NCI-H524 treated with DMSO at 0.1 percent for 48 hours (cell line): ENCODE measurements at places on chromosomes 6 and 20.

GRCh38 chr6:1659816-1660215 lies 50.1 kb downstream of the FOXC1 start:
- DNase-seq = no peak

DNA sequence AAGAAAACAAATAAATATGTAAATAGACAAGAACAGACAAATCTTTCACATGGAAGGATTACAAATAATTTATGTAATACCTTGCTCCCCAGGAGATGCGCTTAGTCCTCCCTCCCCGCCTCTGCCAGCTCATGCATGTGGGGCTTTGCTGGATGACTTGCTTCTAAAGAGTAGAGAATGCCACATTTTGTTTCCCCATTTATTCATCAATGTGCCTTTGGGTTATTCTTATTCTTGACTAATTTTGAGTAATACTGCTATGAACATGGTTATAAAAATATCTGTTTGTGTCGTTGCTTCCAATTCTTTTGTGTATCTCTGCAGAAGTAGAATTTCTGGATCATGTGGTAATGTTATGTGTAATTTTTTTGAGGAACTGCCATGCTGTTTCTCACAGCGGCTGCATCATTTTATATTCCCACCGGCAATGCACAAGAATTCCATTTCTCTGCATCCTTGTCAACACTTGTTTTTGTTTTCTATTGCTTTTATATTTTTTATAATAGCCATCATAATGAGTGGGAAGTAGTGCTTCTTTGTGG lies 23.8 kb upstream of the DUSP22 start:
- DNase-seq = no peak

DNA sequence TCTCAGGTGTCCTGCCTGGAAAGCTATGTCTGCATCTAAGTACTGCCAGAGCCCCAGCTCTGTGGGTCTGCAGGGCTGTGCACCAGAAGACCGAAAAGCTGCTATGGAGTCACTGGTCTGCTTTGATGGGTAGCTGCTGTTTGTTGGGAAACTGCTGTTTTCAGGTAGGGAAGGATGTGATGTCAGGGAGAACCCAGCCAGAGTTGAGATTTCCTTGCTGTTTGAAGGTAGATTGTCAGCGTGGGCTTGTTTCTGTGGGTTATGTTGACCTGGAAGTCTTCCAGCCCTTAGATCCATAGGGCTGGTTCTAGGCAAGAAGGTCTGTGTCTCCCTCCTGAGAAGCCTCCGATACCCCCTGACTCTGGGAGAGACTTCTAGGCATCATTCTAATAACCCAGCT lies 12.2 kb upstream of the SHLD1 start:
- DNase-seq = no peak

GRCh38 chr20:37543828-37544227 lies 16.2 kb upstream of the BLCAP start:
- no peak for DNase-seq

DNA sequence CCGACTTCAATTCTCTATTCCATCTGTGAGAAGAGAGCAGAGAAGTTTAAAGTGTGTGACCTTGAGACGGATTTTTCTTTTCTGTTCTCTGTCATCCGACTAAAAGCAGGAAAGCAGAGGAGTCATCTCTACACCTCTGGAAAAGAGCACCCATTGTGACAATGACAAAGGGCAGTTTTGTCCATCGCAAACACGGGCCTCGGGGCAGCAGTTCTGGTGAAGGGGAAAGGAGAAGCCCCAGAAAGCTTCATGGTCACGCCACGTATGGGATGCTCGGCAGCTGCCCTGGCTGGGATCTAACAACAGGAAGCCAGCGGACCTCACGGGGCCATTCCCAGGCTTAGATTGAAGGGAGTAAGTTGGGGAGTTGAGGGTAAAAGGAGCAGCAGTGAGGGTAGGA lies 52.0 kb upstream of the HBS1L start:
- DNase-seq = no peak

GRCh38 chr6:81774542-81774941 lies 22.1 kb upstream of the TENT5A start:
- no peak for DNase-seq

- no peak for DNase-seq
Observed at GRCh38 chr6:137869549-137870307, 2.7 kb downstream of the TNFAIP3 start.

DNA sequence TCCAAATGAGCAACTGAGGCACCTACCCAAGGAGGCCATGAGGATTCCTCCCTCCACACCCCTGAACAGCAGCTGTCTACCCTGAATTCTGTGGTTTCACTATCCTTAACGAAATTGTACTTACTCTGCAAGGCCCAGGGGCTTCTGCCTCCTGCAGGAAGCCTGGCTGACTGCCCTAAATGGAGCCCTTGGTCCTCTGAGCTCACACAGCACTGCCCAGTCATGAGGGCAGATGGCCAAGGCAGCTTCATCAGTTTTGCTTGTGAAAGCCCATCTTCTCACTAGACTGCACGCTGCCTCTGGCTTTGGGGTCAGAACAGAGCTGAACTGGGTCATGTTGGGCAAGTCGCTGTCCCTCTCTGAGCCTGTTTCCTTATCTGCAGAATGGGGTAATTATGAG lies 26.4 kb upstream of the SIRPA start:
- no peak for DNase-seq

DNA sequence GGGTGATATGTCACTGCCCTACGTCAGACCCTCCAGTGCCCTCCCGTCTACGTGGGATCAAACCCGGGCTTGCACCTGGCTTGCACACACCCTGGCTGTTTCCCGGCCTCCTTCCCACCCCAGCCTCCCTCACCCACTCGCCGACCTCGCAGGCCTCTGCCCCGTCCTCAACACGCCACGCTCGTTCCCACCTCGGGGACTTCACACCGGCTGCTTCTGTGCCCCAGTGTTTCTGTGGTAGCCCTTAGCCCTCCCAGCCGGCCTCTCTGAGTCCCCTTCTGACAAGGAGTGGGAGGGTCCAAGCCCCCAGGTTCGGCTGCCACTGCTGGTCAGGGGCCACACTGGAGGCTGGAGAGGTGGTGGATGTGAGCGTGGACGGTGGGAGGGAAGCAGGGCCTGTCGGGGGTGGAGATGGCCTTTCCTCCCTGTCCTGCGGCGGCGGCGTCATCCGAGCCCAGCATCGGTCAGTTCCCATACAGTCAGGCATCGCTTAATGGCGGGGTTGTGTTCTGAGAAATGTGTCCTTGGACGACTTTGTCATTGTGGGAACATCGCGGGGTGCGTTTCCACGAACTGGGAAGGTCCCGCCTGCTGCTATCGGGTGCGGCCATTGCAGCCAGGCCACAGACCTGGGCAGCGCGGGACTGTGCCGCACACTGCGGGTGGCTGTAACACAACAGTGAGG lies 11.4 kb upstream of the KIF25 start:
- DNase-seq = no peak

- DNase-seq = no peak
Observed at GRCh38 chr6:44828780-44829179, 441.3 kb downstream of the CDC5L start.

DNA sequence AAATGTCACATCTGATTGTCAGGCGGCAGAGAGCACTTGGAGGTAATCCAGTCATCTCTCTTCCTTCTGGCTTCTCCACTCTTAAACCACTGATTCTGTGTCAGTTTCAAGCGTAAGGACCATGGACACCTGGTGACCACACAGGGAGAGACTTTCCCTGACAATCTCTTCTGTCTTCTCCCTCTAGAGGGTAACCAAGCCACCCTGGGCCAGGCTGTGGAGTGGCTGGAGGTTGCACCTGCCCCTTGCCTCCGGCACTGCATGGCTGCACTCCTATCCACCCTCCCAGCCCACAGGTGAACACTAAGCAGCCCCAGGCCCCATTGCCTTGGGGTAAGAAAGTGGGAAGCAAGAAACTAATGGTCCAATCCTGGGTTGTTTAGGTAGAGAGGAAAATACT lies 78.7 kb downstream of the BFSP1 start:
- DNase-seq = no peak

DNA sequence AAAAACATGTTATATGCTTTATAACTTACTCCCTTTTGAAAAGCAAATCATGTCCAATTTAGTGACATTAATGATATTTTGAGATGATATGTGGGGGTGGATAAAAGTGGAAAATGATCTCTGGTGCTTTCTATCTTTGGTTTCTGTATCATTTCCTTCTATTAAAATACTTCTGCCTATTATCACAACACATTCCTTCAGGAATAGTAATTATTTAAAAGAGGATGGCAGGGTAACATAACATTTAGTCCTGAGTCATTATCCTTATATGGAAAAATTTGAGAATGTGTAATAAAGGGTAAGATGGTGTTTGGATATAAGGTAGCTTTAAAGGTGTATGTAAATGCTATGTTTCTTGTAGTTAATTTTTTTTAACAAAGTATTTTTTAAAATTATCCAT lies 657.7 kb downstream of the PHF3 start:
- DNase-seq = no peak

DNA sequence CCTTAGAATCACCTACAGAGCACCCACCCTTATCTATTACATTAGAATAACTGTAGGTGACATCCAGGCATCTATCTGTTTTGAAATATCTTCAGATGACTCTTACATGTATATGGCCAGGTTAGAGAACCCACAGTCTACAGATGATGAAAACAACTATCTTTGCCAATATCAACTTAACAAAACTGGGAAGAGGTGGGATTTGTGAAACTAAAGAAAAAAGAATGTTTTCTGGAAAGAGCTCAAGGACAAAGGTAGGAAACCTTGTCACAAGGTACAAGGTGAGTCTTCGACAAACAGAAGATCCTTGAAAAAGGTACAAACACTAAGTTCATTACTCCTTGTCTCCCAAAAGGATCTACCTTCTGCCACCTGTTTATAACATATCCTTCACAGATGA lies 47.0 kb upstream of the DST start:
- DNase-seq = no peak

DNA sequence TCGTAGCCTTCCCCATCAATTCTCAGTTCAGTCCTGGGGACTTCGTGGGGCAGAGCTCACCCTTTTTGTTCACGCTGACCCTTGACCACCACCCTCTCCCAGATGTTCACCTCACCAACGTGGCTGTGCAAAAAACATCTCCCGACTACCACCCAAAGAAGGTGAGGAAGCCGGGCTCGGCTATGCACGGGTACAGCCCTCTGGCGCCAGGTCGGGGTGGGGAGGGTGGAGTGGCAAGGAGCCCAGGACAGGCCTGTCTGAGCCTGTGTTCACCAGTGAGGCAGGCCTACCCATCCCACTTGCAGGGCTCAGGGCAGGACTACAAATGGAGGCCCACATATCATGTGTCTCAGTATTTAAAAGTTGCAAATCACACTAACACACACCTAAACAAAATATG lies 18.1 kb downstream of the PDRG1 start:
- no peak for DNase-seq

DNA sequence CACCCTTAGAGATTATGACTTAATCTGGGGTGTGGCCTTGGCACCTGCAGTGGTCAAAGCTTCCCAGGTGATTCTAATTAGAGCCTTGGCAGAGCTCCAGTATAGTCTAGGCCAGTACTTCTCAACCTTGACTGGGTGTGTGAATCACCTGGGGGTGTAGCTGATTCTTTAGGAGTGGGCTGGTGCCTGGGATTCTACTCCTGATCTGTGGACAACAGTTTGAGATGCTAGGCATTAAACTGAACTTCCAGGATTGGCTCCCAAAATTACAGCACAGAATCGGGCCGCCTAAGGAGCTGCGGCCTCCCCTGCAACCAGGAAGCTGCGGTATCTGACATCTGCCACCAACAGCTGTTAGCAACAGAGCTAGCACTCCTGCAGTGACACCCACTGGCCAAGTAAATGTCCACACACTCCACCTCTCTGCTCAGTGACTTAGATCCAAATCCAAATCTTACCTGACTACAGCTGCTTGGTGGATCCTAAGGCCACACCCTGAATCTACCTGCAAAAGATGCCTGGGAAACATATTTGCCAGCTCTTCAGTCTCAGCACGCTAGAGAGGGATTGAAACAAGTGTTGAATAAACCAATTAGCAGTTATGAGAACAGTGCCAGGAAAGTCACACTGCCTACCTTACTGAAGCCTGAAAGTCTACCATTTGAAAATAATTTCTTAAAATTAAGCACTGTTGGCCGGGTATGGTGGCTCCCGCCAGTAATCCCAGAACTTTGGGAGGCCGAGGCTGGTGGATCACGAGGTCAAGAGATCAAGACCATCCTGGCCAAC lies 126.7 kb downstream of the UNC5CL start:
- peak; percentile 58 for DNase-seq

GRCh38 chr20:38046572-38046971 lies 13.0 kb downstream of the RPRD1B start:
- DNase-seq = no peak

DNA sequence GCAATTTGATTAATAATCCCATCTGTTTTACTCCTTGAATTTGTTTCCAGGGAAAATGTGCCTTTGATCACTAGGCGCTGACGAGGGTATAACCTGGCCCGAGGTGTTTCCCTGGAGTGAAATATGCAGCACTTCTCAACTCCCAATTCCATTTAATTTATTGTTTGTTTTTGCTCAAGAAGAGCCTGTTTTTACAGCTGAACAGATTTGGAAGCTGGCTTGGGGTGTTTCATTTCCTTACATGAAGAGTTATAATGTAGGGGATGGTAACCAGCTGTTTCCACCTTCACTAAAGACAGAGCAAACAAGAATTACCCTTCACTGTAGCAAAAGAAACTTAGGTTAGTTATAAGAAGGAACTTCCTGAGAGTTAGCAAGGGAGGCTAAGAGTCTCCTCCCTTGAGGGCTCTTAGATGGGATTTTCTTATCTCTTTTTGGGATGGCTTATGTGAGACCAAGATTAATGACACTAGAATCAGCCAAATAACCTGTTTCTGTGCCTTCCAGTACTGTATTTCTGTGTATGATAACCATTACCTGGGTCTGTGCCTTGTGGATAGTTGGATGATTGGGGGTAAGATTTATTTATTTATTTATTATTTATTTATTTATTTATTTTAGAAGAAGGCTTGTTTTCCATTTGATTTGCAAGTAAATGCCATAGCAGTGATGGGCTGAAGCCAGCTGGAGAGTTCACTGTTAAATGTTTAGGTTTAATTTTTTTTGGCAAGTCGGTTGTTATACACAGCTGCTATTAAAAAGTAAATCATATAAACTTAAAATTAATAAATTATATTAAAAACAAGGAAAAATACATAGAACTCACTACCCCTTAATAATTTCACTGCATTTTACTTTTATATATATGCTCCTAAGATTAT lies 162.2 kb upstream of the BMP2 start:
- DNase-seq = no peak

DNA sequence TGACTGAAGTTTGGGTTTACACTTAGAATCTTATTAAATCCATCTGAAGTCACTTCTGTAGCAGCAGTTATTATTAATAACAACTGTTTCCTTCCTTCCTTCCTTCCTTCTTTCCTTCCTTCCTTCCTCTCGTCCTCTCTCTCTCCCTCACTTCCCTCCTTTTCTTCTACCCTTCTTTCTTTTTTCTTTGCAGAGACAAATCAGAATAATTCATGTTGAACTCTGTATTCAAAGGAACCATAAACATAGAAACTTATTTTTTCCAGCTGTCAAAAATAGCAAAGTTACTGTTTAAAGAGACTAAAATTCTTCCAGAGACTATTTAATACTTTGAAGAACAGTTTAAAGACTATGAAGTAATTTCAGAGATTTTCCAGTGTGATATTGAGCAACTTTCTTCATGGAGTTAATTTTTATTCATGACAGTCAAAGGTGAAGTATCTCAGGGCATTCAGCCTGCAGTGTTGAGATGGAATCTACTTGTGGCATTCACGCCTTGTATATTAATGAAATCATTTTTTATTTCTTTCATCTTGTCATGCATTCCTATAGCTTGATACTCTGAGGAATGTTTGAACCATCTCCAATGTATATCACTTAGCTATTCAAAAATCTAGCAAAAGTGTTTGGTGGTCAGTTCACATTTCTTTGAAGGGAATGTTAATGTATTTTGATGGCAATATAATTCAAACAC lies 109.7 kb downstream of the BCAS1 start:
- DNase-seq = no peak

GRCh38 chr6:144250276-144250675 lies 34.9 kb upstream of the UTRN start:
- DNase-seq = no peak

- DNase-seq = no peak
Observed at GRCh38 chr6:1616701-1617463, 7.2 kb downstream of the FOXC1 start.
